ENCODE measurements at places on chromosomes 6 and 20.
A peak's percentile ranks its signal among the peaks of the same experiment; 100 is the strongest.

DNA sequence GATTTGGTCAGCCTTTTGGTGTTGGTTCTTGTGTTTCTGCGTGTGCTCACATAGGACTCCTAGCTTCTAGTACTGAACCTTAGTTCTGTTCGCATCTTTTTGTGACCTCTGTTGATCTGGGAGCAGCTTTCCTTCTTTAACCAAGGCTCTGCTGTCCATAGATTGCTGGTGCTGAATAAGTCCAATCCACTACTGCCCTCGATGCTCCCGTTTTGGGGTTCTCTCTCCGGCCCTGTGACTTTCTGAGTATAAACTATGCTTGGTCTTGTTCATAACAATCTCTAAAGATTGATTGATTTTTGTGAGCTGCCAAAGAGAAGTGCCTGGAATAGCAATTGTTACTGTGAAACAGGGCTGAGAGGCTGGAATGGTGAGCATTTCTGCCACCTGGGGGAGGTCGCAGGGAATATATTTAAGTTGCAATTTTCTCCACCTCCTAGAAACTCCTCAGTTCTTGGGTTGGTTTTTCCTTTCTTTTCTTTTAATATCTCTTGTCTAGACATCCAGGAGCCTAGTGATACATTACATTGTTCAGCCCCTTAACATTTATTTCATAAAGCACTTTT is 422.9 kb upstream of the CHD6 start:
- no peak for DNase-seq

- no peak for DNase-seq
Observed at GRCh38 chr20:3283222-3283820, 44.3 kb upstream of the SLC4A11 start.

DNA sequence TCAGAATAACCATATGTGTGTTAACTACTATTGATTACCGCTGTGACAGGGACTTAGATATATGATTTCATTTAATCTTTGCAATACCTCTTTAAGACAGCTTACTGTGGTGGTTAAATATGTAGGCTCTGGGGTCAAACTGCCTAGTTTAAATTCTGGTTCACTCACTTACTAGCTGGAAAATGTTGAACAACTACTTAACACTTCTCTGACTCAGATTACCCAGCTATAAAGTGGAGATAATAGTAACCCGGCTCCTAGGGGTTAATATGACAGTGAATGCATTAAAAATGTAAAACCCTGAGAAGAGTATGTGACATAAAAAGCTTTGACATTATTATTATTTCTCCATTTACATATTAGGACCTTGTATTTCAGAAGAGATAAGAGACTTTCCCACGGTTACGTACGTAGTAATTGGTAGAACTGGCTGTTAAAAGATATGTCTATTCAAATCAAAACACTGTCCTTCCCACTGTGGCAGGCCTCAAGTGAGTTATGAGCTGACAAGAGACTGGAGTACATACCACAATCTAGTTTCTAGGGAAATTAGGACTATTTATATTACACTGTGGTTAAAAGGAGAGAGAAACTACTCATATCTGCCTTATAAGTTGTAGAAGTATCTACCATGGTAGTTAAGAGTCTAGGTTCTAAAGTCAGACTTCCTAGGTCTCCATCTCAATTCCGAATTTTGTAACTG is 4.4 kb upstream of the PLCB1 start:
- no peak for DNase-seq

DNA sequence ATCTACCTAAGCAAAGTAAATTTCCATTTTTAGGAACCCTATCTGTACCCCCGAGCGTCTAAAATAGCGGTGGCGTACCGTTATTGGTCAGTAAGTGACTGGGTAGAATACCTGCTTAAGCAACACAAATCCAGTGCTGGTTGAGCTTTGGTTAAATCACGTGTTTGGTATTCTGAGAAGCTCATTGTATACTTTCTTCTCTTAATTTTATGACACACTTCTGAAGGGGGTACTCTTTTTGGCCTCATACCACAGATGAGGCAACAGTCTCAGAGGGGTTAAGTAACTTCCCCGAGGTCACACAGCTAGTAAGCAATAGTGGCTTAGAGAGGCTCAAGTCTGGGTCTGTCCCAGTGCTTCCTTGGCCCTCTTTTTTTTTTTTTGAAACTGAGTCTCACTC is 151.2 kb downstream of the TFAP2C start:
- no peak for DNase-seq

GRCh38 chr6:7541175-7542064 is at the start of gene DSP:
Gene DSP, plus strand, starts transcription at chr6:7541671. Its CDS starts 245 bp downstream, at chr6:7541916.
- DNase-seq = no peak

DNA sequence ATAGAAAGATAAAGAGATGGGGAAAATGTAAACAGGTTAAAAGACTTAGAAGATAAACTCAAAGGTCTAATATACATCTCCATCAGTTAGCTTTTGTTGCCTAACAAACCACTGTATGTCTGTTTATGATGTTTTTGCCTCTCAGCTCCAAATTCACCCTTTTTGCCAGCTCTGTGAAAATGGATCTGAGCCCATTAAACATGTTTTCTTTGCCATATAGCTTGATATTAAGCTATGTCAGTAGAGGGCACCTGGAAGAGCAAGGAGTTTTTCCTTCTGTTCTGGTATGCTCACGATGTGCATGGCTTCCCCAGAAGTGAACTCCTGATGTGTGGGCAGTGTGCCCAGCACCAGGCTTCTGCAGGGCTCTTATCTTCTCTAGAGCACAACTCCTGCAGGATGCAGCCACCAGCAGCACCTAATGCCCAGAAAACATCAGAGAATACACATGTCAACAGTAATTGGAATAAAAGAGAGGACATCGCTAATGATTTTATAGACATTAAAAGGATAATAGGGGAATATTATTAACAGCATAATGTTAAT is 14.6 kb upstream of the SNX9 start:
- no peak for DNase-seq

DNA sequence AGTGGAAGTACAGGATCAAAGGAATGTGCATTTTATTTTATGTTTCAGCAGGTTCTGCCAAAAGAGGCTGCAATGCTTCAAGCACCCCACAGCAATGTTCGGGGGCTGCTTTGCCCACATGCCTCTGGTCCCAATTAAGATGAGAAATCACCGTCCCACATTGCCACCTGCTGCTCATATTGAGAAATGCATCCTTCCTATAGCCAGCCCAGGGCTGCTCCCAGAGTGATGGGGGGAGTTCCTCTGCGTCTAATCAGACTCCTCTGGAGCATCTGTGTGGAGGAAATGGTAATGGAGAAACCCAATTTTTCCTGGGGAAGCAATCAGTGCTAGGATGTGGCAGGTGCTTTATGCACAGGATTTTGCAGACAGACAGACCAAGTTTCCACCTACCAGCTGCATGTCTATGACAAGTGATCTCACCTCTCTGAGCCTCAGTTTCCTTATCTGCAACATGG is 33.7 kb downstream of the PTGIS start:
- DNase-seq = peak; percentile 27

Measured in NCI-H524 treated with DMSO at 0.1 percent for 48 hours (cell line).